ENCODE measurements at places on chromosomes 16 and 17. TPM values are rescaled to one million over a fixed set of nuclear protein-coding genes. Genes with fewer than 3 reads are reported as not detected.

GRCh38 chr16:73255031-73255430, 207.1 kb upstream of the ZFHX3 start:
- no peak for DNase-seq

- no peak for DNase-seq
Measured at GRCh38 chr16:88836791-88837190, 20.0 kb downstream of the GALNS start.

GRCh38 chr17:50093246-50093645, 1.9 kb upstream of the PDK2 start:
- no peak for DNase-seq

GRCh38 chr17:17201907-17202306, 4.2 kb downstream of the PLD6 start:
- DNase-seq, result peak; percentile 64

GRCh38 chr17:48704361-48705248, 17.7 kb downstream of the PRAC1 start:
- DNase-seq, result no peak

GRCh38 chr16:69294051-69294450, 17.1 kb upstream of the VPS4A start:
- DNase-seq, result no peak

DNA sequence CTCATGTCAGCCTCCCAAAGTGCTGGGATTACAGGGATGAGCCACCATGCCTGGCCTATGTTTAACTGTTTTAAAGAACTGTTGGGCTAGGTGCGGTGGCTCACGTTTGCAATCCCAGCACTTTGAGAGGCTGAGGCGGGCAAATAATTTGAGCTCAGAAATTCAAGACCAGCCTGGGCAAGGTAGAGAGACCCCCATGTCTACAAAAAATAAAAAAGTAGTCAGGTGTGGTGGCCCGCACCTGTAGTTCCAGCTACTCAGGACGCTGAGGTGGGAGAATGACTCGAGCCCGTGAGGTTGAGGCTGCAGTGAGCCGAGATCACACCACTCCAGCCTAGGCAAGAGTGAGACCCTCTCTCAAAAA, 1.9 kb upstream of the ITGAL start:
- DNase-seq, result no peak

- DNase-seq, result no peak
Measured at GRCh38 chr17:3656755-3657587, 11.4 kb downstream of the TAX1BP3 start.

Gene FBXO39
- 0.16 TPM for polyA plus RNA-seq

GRCh38 chr16:1069154-1069553, 3.4 kb upstream of the SSTR5 start:
- DNase-seq, result peak; percentile 78

DNA sequence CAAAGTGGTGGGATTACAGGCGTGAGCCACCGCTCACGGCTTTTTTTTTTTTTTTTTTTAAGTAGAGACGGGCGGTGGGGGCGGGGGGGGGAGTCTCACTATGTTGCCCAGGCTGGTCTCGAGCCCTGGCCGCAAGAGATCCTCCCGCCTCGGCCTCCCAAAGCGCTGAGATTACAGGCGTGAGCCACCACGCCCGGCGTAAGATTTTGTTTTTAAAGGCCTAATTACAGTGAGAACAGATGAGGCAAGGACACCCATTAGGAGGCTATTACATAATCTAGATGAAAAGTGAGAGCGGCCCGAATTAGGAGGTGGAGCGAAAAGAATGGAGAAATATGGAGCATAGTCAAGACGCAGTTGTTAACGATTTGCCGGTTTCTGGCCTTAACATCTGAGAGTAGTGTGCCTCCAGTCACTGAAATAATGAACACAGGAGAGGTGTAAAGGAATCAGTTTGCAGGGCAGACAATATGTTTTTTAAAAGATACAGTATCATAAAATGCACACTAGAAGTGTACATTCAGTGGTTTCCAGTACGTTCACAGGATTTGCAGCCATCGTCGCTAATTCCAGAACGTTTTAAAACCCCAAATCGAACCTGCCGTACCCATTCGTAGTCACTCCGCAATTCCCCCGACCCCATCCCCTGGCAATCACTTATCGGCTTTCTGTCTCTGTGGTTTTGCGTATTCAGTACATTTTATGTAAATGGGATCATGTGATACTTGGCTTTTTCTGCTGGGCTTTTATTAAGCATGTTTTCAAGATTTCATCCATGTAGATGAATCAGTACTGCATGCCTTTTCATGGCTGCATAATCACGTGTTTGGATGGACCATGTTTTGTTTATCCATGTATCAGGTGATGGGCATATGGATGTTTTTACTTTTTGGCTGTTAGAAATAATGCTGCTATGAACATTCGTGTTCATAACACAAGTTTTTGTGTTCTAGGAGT, 1.4 kb upstream of the SLX4 start:
- no peak for DNase-seq

DNA sequence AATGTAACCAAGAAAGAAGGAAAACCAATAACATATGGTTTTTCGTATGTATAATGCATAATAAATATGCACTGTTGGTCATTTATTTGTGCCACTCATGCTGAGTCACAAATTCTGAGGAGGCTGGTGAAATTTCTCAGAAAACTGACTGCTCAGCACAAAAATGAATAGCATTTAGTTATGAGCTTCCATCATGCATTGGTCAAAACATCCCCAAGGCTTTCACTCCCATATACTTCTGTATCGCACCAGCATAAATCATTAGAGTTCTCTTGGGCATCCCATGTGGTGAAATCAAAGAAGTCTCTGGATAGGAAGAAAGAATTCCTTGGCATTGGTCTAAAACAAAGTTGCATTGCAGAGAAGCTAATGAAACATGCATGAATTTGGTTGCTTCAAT, 785.6 kb upstream of the CDH8 start:
- no peak for DNase-seq

DNA sequence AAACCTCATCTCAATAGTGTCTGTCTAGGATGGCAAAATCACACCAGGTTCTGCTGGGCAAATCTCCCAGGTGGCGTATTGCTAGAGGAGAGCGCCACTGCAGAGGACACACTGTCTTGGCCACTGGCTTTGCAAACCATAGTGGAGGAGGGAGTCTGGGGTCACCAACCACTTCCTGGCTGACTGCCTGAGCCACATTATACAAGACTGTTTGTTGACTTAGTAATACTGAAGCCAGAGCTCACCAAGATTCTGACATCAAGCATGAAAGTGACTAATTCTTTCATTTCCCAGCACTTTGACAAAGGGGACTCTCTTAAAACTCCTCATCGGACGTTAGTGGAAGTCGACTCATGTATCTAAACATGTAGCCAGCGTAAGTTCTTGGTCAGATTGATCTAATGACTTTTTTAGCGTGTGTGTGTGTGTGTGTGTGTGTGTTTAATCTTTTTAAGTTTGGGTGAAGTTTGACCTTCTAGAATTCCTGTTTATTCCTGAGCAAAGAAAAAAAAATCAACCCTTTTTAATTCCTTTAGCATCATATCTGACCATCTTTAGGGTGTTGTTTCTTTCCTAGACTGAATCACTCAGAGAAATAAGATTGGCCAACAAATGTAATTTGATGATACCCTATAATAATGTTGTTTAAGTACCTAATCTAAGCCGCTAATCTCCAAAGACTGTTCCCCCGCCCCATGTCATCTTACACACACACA, 13.7 kb downstream of the PITPNC1 start:
- peak; percentile 67 for DNase-seq

- DNase-seq, result no peak
Measured at GRCh38 chr16:14494396-14494966, 135.6 kb downstream of the PARN start.

Measured in right cardiac atrium (tissue), 5 donors.